ENCODE measurements at places on chromosomes 7 and 10. TPM values are rescaled to one million over a fixed set of nuclear protein-coding genes. Genes with fewer than 3 reads are reported as not detected.

Gene RASA4B
- total RNA-seq, result 8.9 TPM

Gene GTF2IRD2
- total RNA-seq, result 14.9 TPM

Gene UPF2
- total RNA-seq, result 19.0 TPM

Gene BTBD16
- 0.27 TPM for total RNA-seq

Gene LFNG
- 19.2 TPM for total RNA-seq

Gene FAM25C
- total RNA-seq, result not detected

Gene SLC16A9
- 7.0 TPM for total RNA-seq

Gene MINDY4
- total RNA-seq, result 6.6 TPM

DNA sequence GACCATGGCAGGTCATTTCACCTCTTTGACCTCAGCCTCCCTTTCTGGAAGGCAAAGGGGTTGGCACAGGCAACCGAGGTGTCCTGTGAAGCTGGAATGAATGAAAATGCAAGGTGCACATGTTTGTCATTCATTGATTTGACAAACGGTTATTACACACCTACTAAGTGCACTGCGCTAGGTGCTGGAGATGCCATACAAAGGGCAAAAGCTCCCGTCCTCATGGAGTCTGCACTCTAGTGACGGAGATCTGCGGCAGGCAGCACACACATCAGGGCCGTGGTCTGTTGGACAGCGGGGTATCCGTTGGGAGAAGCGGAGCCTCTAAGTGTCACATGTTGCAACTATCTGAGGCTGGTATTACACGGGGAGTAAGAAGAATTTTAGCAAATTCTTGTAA lies 44.2 kb downstream of the PRF1 start:
- DNase-seq, result no peak
- no peak overlapping the region for H3K4me3 ChIP-seq
- no peaks in the 10 kb centered on the region for H3K27me3 ChIP-seq
- peaks cover 52% of the 10 kb centered on the region for H3K4me1 ChIP-seq

DNA sequence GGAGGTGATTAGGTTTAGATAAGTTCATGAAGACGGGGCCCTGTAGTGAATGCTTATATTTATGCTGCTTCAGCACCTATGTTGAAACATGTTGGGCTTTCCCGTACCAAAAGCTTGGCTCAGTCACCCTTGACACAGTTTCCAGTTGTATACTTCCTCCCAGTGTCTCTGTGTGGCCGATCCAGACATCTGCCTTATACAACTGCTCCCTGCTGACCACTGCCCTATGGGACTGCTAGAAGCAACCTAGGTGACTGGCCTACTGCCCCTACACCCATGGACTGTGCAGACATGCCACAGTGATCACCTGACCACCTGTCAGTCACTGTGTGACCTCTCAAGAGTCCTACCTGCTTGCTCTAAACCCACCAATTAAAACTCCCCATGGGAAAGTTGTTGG lies 22.6 kb upstream of the TSPAN13 start:
- no peak overlapping the region for H3K27ac ChIP-seq
- H3K36me3 ChIP-seq, result no peaks in the 10 kb centered on the region
- no peaks in the 10 kb centered on the region for H3K27me3 ChIP-seq
- DNase-seq, result no peak

DNA sequence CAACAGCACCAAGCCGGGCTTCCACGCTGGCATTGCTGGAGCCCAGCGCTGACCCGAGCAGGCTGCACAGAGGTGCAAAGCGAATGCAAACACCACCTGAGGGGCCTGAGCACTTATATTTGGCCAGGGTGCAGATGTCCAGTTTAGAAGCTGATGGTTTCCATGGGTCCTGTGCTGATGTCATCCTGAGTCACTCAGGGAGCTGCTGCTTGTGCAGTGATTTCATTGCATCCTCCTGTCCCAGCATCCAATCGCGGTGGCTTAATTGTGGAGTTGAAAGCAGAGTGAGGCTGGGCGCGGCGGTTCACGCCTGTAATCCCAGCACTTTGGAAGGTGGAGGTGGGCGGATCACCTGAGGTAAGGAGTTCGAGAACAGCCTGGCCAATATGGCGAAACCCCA lies 410.2 kb upstream of the KLF6 start:
- H3K27ac ChIP-seq, result no peak overlapping the region
- no peak for DNase-seq
- H3K4me1 ChIP-seq, result peaks cover 3% of the 10 kb centered on the region
- H3K36me3 ChIP-seq, result no peaks in the 10 kb centered on the region

DNA sequence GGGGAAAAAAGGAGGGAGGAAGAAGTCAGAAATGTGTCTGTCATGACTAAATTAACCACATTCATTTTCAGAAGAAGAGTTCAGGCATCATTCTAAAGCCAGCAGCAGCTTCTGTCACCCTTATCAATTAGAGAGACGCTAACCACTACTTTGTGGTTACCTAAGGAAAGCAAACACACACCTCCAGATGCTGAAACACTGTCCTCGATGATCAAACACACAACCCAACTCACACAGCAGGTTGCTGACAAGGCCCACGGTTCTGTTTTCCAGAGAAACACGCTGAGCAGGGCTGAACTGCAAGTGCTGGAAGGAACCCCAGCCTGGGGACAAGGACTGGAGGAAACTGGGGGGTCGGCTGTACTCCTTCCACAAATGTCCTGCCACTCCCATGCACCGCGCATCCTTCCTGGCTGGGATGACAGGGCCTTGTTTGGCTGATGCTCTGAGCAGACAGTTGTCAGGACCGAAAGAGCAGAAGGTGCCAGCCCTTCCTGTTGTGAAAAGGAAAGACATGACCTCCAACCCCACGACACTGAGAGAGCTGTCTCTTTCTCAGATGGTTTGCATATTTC lies 36.6 kb downstream of the PRKCQ start:
- no peaks in the 10 kb centered on the region for H3K4me1 ChIP-seq
- no peak overlapping the region for H3K4me3 ChIP-seq
- no peak for DNase-seq
- H3K27ac ChIP-seq, result no peak overlapping the region
- no peaks in the 10 kb centered on the region for H3K36me3 ChIP-seq
- no peaks in the 10 kb centered on the region for H3K27me3 ChIP-seq

- peak; percentile 69 for DNase-seq
- H3K4me3 ChIP-seq, result no peak overlapping the region
- no peaks in the 10 kb centered on the region for H3K36me3 ChIP-seq
- H3K27ac ChIP-seq, result no peak overlapping the region
These were observed 91.6 kb upstream of the CXCL12 start for GRCh38 chr10:44476409-44477045.

GRCh38 chr10:62183442-62183841 lies 85.2 kb downstream of the RTKN2 start:
- H3K27ac ChIP-seq, result no peak overlapping the region
- H3K4me3 ChIP-seq, result no peak overlapping the region
- H3K4me1 ChIP-seq, result no peaks in the 10 kb centered on the region

DNA sequence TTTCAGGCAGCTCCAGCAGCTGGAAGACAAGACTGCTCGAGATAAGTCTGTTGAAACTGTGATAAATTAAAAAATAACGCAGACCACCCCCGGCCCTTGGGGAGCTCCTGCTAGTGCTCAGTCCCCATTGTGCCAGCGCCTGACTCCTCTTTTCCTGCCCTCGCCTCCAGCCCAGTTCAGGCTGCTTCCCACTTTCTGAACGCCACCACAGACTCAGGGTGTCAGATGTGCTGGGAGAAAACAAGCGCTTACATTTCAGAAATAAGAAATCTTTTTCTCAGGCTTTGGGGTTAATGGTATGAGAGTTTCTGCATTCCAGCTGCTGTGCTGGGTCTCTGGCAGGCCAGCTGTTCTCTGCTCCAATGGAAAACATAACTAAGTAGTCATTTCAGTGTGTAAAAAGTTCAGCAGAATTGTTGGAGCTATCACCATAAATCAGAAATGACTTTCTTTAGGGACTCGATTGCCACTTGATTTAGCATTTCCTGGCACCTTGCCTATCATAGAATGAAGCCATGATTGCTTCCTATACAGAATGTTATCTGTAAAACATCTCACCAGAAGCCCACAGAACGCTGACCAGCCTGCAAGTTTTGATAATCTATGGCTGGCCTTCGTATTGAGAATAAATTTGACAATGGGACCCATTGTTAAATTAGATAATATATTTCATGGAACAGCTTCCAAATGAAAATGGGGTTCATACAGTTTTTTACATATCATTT lies 257.0 kb upstream of the ZNF32 start:
- H3K27me3 ChIP-seq, result no peaks in the 10 kb centered on the region
- H3K4me1 ChIP-seq, result peaks cover 43% of the 10 kb centered on the region
- peak overlapping the region; percentile 83 for H3K27ac ChIP-seq

DNA sequence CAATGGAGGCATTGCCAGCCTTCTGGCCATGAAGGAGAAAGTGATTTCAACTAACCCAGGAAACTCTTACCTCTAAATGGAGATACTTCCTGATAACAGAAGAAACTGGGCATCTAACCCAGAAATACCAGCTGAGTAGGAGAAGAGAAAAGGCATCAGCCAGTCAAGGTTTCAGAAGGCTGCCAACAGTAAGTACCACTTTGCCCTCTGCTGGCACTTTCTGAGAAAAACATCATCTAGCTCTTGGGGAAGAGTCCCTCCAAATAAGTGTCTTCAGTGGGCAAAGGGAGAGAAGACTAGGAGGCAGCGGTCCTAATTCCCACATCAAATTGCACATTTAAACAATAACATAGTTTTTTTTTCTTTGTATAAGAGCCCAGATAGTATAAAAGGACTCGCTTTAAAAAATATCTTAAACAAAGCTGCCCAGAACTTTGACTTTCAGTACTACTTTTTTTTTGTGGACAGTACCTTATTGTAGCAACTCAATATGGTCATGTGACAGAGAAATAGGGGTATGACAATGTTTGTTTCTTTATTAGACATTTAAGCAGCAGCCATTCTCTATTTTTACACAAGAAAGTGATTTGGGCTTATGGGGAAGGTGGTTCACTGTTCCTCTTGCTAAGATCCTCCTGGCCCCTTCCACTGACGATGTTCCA lies 157.3 kb downstream of the CTTNBP2 start:
- H3K27me3 ChIP-seq, result no peaks in the 10 kb centered on the region
- no peaks in the 10 kb centered on the region for H3K36me3 ChIP-seq
- DNase-seq, result peak; percentile 29
- no peaks in the 10 kb centered on the region for H3K4me1 ChIP-seq
- H3K27ac ChIP-seq, result no peak overlapping the region

- no peak overlapping the region for H3K4me3 ChIP-seq
- H3K27ac ChIP-seq, result no peak overlapping the region
- no peaks in the 10 kb centered on the region for H3K36me3 ChIP-seq
These were observed 108.2 kb upstream of the EGR2 start for GRCh38 chr10:62924344-62924748.

DNA sequence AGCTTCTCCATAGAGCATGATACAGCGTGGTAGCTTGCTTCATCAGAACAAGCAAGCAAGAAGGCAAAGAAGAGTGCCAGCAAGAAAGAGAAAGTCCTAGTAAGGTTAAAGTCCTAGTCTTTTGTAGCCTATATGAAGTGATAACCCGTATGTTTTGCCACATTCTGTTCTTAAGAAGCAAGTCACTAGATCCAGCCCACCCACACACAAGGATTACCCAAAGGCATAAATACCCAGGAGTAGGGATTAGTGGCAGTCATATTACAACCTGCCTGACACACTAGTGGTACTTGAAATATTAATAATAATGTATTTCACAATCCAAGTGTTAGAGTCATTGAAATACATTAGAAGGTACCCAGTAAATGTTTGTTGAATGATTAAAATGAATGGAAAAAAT lies 285.5 kb downstream of the HPSE2 start:
- no peaks in the 10 kb centered on the region for H3K36me3 ChIP-seq
- no peak overlapping the region for H3K27ac ChIP-seq
- no peaks in the 10 kb centered on the region for H3K4me1 ChIP-seq
- no peaks in the 10 kb centered on the region for H3K27me3 ChIP-seq
- no peak for DNase-seq

- H3K4me3 ChIP-seq, result no peak overlapping the region
- no peak for DNase-seq
- peaks cover under 1% of the 10 kb centered on the region for H3K4me1 ChIP-seq
- peaks cover 5% of the 10 kb centered on the region for H3K27me3 ChIP-seq
These were observed 17.1 kb downstream of the GRID1 start for GRCh38 chr10:86349474-86349873.

DNA sequence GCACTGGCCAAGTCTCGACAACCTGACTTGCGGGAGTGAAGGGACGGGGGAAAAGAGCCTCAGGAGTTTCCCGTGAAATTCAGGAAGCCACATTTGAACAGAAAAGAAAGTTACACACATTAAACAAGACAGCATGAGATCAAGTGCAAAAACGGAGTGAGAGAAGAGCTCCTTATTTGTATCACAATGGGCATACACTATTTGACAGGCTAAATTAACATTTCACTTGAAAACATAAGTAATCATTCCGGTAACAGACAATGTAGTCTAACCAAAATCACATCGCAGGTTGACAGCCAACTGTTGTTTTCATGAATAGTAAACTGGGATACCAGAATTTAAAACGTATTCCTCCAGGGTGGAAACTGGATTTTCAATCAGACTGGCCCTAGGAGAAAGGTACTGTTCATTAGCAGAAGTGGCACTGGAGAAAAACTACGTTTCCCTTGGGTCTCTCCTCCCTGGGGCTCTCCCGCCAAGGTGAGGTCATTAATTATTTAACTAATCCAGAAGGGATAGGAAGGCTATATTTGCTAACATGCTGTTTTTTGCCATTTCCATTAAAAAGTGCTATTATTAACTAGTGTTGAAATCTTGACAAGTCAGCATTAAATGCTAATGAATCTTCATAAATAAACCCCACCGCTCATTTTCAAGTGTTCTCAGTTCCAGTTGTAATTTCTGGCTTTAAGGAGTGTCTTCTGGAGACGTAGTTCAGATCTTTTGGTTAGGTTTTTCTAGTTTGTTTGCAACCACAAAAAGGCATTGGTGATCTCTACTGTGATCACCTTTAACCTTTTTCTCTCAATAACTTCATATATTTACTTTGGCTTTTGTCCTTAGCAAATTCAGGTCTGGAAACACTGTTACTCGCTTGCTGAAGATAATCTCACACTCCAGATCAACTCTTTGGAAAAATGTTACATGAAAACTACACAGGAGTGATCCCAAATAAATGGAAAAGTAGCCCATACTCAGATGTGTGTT lies 25.1 kb downstream of the RHEB start:
- H3K27ac ChIP-seq, result no peak overlapping the region
- H3K4me1 ChIP-seq, result peaks cover 8% of the 10 kb centered on the region
- no peaks in the 10 kb centered on the region for H3K27me3 ChIP-seq
- H3K4me3 ChIP-seq, result no peak overlapping the region

DNA sequence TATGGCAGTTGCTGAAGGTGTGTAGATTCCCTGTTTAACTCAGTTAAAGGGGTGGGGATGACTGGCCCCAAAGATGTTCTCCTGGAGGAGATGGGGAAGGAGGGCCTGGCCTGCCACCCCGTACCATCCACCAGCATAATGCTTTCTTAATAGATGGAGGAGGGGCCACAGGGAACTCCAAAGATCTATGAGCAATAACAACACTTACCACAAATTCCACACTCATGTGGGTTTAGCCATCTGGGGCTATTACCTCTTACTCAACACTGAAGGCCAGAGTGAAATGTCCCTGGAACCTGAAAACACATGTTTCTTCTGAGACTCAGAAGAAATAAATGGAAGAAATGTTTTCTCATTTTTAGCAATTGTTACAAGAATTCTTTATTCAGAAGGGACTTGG lies 259.0 kb downstream of the CXCL12 start:
- no peak for DNase-seq
- no peaks in the 10 kb centered on the region for H3K4me1 ChIP-seq
- H3K27me3 ChIP-seq, result no peaks in the 10 kb centered on the region
- no peaks in the 10 kb centered on the region for H3K36me3 ChIP-seq
- no peak overlapping the region for H3K27ac ChIP-seq

GRCh38 chr10:125060026-125060425 lies 100.3 kb downstream of the CTBP2 start:
- peak; percentile 88 for DNase-seq
- no peaks in the 10 kb centered on the region for H3K27me3 ChIP-seq
- peak overlapping the region; percentile 86 for H3K27ac ChIP-seq

- H3K27ac ChIP-seq, result no peak overlapping the region
- no peak overlapping the region for H3K4me3 ChIP-seq
- no peaks in the 10 kb centered on the region for H3K27me3 ChIP-seq
- H3K36me3 ChIP-seq, result peaks cover 25% of the 10 kb centered on the region
- no peaks in the 10 kb centered on the region for H3K4me1 ChIP-seq
- DNase-seq, result no peak
These were observed 47.9 kb upstream of the MRLN start for GRCh38 chr10:59801171-59801570.
